ENCODE measurements at places on chromosomes 12 and 14. TPM values are rescaled to one million over a fixed set of nuclear protein-coding genes. Genes with fewer than 3 reads are reported as not detected.

- no peak for ATAC-seq
Observed at GRCh38 chr12:26056335-26056734, 68.5 kb downstream of the BHLHE41 start.

Gene MGP
- 1.4 TPM for total RNA-seq

Gene PYGL
- 3.4 TPM for total RNA-seq

GRCh38 chr12:14650789-14651188 is 45.6 kb downstream of the GUCY2C start:
- ATAC-seq = no peak

- ATAC-seq = no peak
Observed at GRCh38 chr12:25365340-25365730, 114.6 kb upstream of the KRAS start.

DNA sequence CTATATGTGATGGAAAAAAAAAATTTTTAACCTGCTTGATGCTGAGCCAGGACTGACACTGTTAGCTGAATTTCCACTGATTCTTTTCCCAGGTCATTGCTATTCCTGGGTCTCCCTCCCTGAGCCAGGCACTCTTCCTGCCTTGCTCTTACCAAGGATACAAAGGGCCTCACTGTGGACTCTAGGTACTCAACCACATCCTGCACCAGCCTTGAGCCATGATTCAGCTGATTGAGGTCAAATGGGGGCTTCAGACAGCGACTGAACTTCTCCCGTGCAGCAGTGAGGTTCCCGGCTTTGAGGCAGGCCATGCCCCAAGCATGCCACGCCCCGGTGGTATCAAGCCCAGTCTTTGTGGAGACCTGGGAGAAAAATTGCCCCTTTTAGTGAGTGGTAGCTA is 54.3 kb downstream of the ZFYVE26 start:
- ATAC-seq = no peak

Gene NEUROD4
- total RNA-seq = 22.8 TPM

Gene PXMP2
- total RNA-seq = 29.1 TPM

- ATAC-seq = no peak
Observed at GRCh38 chr12:92619026-92619425, 83.8 kb upstream of the PLEKHG7 start.

- peak; percentile 96 for ATAC-seq
Observed at GRCh38 chr12:13661005-13661887, 320.2 kb downstream of the GRIN2B start.

Gene HCAR2
- total RNA-seq = not detected

DNA sequence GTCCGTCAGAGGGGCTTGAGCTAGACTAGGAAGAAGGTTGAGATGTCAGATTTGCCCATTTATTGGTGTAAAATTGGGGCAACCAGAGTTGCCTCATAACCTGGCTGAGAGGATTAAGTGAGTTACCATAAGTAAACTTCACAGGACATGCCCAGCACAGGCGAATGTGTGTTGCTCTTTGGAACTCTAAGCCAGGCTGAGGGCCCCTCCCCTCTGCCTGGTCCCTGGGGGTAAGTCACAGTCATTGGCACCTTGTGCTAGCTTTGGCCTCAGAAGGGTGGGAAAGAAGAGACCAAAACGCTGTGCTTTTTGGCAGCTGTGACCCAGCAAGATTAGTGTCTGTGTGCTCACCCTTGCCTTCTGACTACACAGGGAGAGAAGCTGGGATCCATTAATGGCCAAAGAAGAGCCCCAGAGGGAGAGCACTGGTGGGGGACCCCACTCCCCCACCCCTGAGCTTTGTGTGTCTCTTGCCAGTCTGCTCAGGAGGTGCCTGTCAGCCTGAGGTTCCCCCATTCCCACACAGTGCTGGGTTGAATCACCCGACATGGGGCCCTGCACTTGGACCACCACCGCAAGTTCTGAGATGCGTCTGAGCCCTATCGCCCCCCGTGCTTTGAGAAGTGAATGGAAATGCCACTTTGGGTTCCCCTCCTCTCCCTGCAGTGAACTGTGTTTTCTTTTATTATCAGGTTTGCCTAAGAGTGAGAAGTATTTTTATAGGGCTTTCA is 74.1 kb downstream of the CACNA1C start:
- no peak for ATAC-seq

DNA sequence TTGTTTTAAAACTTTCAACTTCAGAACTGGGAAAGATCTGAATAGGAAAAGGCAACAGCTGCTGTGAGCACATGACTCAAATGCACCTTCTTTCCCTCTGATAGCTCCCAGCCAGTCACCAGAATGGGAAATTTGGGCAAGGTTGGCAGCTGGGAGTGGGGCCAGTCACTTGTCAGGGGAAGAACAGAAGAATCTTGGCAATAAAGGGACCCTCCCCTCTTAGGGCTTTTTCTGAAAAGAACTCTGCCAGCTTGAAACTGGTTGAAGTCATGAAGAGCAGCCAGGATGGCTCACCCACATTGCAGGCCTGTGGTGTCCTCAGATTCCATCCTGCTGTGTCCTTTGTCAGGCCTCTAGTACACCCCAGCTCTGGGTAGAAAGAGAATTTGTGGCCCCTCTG is 10.3 kb upstream of the RIC8B start:
- ATAC-seq = no peak

DNA sequence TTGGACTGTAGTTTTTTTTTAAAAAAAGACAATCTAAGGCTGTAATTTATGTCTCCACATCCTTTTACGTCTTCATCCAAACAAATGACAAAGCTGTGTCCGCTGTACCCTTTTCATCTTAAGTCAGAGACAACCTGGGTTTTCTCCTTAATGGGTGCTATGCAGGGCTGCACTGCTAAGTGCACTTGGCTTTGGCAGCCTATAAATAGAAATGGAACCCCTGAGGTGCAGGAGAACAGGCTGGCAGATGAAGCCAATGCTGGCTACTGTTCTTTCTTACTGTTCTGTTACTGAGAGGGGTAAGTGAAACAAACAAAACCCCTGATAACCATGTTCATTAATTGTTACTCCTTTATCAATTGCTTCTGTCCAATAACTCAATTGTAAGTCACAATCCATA is 47.1 kb upstream of the KICS2 start:
- ATAC-seq = no peak

DNA sequence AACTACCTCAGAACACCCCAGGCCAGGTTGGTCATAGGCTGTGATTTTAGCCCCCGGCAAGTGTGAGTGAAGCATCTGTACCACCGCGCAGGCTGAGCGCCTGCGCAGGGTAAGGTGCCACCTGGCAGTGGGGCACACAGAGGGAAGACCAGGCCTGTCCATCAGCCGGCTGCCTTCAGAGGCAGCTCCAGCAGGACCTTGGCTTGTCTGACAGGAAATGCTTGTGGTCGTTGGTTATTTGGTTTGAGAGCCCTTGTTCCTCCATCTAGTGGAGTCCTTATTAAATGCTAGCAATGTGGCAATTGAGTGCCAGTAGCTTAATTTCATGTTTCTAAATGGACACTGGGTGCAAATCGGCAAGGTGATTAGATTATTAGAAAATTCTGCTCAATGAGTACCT is 27.5 kb downstream of the SLC25A29 start:
- no peak for ATAC-seq

GRCh38 chr12:508145-508544 is 48.4 kb downstream of the B4GALNT3 start:
- ATAC-seq = no peak

- no peak for ATAC-seq
Observed at GRCh38 chr12:101592448-101592847, 2.3 kb upstream of the MYBPC1 start.

DNA sequence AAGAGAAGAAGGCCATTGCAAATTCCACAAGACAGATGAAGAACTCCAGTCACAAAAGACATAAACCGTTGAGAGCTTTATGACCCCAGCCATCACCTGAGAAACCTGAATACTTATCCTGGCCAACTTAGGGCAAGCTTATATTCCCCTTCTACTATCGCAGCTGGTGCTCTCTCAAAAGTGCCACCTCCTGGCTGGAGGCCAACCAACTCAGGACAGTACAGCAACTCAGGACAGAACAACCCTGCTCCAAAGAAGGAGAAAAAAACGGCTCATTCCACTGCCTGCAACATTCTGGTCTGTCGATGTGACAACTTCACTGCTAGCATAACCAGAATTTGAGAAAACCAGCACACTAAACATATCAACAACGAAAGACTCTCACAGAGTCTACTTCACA is 9.7 kb upstream of the KRT6B start:
- no peak for ATAC-seq

DNA sequence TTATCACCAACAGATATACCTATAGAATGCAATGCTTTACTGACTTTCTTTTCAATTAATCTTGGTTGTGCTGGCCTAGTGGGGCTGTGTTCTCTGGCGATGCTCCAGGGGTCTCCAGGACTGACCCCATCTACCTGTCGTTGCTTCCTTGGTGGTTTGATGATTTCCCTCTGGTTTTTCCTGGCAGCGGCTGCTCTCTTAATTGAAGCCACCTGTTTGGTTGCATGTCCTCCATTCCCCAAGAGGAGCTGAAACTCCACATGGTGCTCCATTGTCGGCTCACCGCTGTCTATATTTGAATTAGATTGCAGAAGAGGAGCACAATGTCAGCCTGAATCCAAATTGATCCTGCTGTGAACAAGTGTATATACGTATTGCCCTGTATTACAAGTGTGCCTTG is 7.1 kb upstream of the IFNG-AS1 start:
- ATAC-seq = no peak

DNA sequence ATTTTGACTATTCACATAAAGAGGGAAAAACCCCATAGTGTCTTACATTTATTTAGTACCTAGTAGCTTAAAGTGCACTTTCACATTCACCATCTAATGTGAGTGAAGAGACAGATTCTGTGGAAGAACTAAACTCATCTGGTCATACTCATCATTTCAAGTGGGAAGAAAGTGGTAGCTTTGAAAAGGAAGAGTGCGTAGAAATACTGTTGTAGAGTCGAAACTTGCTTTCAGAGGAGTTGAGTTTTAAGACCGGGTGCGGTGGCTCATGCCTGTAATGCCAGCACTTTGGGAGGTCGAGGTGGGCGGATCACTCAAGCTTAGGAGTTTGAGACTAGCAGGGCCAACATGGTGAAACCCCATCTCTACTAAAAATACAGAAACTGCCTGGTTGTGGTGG is 222.2 kb downstream of the ERC1 start:
- no peak for ATAC-seq

Gene ZDHHC22
- total RNA-seq = 23.7 TPM

Gene TOGARAM1
- 17.7 TPM for total RNA-seq

DNA sequence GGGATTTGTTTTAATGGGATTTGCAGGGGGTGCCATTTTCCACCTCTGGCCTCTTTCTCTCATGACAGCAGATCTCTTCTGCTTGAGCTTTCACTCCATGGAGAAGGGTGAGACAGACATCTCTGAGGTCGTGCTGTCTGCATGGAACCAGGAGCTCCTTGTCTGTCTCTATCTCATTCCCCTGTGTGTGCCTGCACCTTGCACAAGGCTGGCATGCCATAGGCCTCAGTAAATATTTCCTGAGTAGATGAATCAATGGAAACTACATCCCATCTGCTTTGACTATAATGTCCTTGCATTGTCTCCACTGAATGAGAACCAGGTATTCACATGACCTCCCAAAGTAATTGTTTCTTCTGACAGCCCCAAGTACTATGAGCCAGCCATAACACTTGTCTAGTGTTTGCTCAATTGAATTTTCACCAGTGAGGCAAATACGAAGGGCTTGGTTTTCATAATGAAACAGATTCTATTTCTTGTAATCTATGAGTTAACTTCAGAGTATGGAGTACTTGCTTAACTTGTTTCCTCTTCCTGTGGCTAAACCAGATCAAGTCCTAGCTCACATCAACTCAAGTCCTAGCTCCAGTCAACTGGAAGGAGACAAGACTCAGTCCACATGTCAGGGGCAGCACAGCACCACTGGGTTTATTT is 32.3 kb downstream of the KCNK13 start:
- no peak for ATAC-seq

DNA sequence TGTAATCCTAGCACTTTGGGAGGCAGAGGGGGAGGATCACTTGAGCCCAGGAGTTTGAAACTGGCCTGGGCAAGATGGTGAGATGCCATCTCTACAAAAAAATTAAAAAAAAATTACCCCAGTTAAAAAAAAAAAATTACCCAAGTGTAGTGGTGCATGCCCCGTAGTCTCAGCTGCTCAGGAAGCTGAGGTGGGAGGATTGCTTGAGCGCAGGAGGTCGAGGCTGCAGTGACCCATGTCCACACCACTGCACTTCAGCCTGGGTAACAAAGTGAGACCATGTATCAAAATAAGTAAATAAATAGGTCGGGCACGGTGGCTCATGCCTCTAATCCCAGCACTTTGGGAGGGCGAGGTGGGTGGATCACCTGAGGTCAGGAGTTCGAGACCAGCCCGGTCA is 128.8 kb downstream of the VRK1 start:
- no peak for ATAC-seq

- no peak for ATAC-seq
Observed at GRCh38 chr14:44812672-44813071, 149.1 kb downstream of the KLHL28 start.

DNA sequence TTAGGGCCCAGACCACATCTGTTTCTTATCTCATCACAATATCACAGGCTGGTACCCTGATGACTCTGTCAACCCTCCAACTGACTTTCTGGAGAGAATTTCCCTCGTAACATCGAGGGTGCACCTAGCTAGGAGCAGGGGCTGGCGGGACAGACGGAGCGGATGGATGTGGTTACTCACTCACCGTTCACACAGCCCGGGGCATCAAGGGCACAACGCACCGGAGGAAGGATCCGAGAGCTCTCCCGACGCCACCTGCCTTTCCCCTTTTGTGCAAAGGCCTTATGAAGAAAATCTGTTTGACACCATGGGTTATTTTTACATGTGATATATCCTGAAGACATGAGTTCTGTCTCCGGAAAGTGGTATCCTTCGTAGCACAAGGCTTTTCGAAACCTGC is 31.4 kb downstream of the SLC15A4 start:
- ATAC-seq = no peak

DNA sequence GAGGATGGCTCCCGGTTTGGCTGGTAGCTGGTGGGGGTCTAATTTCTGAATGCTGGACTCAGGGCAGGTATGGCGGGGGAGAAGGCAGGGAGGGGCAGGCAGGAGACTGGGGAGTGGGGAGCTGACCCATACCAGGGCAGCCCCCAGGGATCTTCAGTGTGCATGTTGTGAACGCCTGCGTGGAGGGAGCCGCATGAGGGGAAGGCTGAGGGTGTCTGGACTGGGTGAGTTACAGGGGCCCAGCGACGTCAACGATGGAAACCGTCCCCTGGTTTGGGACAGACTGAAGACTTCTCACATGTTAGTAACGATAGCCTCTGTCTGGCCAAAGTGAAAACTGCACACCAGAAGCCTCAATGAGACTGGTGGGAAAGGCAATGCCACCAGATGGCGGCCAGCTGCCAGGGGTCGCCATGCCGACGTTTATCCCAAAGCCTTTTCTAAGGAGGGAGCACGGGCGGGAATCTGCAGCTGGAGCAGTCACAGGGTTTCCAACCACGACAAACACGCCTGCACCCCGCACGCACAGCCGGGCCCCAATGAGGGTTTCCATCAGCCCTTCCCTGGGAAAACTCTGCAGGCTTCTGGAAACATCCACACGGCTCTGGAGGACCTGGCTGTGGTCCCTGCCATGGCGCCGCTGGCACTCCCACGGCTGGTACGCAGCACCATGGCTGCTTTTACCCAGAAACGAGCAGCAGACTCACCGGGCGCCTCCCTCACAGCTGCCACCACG is 14.0 kb downstream of the PGAM5 start:
- ATAC-seq = no peak

Measured in motor neuron (in vitro differentiated cells).